ENCODE measurements at places on chromosomes 1 and 21.

- DNase-seq: peak; percentile 72
Observed at GRCh38 chr1:184753608-184754475, 816 bp downstream of the EDEM3 start.

DNA sequence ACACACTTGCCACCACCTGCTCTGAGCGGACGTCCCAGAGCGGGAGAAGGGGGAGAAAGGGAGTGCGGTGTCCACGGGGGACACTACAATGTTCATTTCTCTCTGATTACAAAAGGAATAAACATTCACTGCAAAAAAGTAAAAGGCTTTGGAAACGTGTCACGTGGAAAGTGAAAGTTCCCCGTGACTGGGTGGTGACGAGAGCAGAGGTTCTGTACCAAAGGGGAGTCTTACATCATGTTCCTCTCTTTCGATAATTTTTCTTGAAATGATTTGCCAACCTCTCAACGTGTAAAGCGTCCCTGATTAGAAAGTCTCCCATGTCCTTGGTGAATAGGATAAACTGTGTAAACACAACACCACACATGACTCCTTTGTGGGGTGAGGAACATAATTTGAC lies 22.0 kb upstream of the PRDM15 start:
- no peak for DNase-seq

DNA sequence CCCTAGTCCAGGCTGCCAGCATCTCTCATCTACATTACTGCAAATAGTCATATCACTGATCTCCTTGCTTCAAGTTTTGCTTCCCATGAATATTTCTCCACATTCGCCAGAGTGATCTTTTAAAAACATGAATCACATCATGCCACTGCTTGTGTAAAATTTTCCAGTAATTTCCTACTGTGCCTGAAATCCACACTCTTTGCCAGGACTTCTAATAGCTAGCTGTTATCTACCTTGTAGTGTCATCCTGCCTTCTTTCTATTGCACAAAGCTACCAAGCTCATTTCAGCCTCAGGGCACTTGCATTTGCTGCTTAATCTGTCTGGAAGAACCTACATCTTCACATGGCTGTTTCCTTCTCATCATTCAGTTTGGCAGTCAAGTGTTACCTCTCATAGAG lies 33.9 kb upstream of the ZNF362 start:
- no peak for DNase-seq

DNA sequence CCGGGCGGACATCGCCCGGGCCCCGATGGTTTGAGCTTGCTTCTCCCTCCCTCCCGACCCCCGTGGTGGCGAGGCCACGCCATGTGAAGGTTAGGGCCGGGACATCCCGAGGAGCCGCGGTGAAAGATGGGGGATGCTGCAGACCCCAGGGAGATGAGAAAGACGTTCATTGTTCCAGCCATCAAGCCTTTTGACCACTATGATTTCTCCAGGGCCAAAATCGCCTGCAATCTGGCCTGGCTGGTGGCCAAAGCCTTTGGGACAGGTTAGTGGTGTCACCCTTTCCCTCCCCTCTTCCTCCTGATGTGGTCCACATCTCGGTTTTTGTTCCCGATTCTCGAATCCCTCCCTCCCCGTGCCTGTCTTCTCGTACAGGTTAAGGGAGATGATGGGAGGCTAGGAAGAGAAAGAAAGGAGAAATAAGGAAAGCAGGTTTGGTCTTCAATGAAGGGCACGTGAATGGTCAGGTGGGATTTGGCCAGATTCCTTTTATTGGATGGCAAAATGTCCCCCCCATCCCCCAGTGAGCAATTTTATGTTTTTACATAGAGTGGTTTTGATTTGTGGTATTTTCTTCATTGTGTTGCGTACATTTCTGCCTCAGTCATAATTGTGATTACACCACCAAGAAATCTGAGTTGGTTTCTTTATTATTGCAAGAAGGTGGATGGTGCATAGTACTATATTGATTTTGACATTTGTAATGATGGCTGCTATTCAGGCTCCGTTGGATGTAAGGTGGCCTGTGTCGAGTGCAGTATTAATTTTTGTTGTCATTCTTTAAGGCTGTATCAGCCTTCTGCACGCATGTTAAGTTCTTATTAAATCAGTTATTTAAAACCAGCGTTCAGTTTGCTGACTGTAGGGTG lies 1.2 kb downstream of the CAMSAP2 start:
- no peak for DNase-seq

GRCh38 chr1:234862944-234863515 lies 253.1 kb upstream of the IRF2BP2 start:
- DNase-seq: peak; percentile 84

GRCh38 chr1:82371844-82372498 lies 571.2 kb downstream of the ADGRL2 start:
- DNase-seq: no peak

DNA sequence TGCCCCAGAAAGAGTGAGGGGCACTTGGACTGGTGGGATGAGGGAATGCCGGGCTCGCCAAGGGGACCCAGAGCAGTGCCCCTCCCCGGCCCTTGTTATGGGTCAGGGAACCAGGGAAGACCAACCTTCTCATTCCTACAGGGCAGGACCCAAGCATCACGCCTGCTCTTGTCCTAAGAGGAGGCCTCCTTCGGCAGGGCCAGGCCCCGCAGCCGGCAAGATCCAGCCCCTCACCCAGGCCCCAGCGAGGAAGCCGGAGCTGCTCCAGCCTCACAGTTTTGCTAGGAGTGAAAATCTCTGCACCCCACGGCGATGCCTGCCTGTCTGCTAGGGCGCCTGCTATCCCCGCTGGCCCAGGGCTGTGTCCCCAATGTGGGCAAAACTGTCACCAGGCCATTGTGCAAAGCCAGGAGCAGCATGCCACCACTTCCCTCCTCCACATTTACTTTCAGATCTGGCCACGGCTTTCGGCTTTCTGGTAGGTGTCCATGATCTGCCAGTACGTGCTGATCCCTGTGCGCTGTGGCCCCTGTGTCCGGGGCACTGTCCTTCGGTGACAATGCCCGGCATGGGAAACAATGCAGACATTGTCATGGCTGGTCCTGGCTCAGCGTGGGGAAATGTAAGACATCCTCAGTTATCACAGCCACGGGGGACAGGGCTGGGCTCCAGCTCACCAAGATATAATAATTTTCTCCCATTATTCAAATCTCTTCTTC lies 9.6 kb downstream of the ACTRT2 start:
- peak; percentile 60 for DNase-seq

DNA sequence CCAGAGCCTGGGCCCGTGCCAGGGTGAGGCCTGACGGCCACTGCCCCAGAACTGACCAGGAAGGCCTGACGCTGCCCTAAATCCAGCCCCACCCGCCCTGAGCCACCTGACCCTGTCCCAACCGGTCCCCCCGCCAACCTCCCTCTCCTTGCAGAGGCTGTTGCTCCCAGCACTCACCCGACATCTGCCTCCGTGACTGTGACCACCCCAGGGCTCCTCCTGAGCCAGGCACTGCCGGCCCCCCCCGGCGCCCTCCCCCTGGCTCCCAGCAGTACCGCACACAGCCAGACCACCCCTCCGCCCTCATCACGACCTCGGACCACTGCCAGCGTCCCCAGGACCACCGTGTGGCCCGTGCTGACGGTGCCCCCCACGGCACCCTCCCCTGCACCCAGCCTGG lies 26.3 kb downstream of the AGRN start:
- no peak for DNase-seq

DNA sequence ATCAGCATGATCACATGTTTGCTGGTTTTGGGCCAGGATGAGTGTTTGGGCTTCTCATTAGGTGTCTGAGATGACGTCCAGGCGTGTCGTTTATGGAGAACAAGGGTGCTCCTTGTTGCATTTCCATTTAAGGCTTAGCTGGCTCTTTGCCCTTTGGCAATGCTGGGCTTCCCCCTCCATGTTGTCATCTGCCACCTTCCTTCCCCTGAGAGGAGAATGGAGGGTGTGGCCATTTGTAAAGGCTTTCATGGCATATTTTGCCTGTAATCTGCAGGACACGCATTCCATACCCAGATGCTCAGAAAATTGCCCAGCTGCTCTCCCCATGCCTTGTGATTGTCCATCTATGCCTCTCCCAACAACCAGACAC lies 27.7 kb downstream of the PKP1 start:
- DNase-seq: peak; percentile 73

GRCh38 chr1:81693316-81693715 lies 107.4 kb upstream of the ADGRL2 start:
- DNase-seq: no peak

DNA sequence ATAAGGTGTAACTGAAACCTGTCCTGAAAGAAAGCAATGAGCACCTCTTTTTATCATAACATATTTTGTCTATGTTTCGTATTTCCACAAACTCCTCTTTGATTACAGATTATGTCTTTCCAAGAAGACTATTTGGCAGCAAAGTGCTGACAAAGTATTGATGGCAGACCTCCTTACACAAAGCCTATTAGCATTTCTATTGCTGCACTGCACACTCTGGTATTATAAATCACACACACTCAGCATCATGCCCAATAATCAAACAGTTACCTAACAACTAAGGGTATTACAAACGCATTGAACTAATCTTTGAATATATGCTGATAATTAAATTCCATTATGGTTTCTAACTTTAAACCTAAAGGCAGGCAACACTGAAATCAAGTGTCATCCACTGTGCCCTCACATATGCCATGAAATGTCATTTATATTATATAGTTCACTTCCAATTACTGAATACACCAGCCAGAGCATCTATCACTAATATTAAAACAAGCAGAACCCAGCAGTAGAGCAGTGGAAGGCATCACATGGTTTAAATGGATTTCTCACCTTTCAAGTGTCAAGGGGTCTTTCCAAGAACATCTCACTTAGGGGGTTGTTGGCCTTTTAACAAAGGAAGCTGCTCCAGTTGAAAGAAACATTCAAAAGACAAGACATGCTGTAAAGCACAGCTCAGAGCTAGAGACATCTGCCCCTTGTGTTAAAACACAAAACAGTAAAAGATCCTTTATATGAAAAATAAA lies 239.1 kb downstream of the RERE start:
- DNase-seq: no peak

DNA sequence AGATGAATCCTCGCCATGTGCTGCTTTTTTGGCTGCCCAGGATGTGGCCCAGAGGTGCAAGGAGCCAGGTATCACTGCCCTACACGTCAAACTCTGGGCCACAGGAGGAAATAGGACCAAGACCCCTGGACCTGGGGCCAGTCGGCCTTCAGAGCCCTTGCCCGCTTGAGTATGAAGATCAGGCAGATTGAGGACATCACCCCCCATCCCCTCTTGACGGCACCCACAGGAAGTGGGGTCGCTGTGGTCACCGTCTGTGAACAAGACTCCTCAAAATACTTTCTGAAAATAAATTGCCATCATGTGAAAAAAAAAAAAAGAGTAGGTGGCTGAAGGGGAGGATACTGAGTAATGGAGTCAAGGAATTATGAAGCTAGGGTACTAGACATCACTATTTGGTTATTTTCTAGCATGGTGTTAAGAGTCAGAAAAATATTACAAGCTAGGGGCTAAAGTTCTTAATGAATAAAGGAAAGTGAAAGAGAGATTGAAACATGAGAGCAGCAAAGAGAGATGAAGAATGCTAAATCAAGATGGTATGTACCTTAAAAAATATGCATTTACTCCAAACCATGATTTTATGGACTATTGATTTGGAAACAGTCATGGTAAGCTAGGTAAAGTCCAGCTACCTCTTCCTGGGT lies 84.9 kb downstream of the CLEC20A start:
- DNase-seq: no peak

Data from left forelimb (tissue), 1 donor.